Smooth muscle cell of the coronary artery (primary cell): ENCODE measurements at places on chromosomes 4 and X. TPM values are rescaled to one million over a fixed set of nuclear protein-coding genes. Genes with fewer than 3 reads are reported as not detected.

NHS gene
- total RNA-seq = 0.94 and 3.4 TPM in 2 replicates

ZFYVE28 gene
- 5.9 and 12.2 TPM in 2 replicates for total RNA-seq

RASGEF1B gene
- total RNA-seq = 0.15 and 1.5 TPM in 2 replicates

AKAP14 gene
- total RNA-seq = not detected in 2 replicates

DMRTC1 gene
- total RNA-seq = not detected in 2 replicates

TFDP3 gene
- total RNA-seq = not detected in 2 replicates
